ENCODE measurements at places on chromosomes 4 and X. TPM values are rescaled to one million over a fixed set of nuclear protein-coding genes. Genes with fewer than 3 reads are reported as not detected.

- peak; percentile 59 for DNase-seq
Observed at GRCh38 chr4:2253160-2254084, 8.5 kb downstream of the MXD4 start.

The CXCL6 gene
- 1.1 TPM for polyA plus RNA-seq

DNA sequence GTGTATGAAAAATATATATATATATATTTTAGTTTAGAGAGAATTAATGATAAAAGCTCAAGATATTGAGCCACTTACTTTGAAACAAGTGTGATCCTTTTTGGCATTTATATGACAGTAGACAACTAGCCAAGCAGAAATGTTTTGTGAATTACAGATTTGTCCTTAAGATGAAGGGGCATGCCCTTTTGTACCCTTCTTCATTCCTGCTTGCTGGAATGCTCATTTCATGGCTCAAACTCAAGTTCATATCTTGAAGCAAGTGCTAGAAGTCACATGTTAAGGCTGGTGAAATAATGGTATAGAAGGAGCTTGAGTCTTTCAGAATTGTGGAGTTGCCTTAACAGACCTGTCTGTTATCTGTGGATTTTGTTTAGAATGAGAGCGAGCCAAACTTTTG, 203.0 kb downstream of the BMPR1B start:
- DNase-seq: no peak

The TNMD gene
- polyA plus RNA-seq: 2.6 TPM

GRCh38 chr4:108119199-108119800, 49.4 kb downstream of the LEF1 start:
- DNase-seq: no peak

The ZCCHC18 gene
- 3.3 TPM for polyA plus RNA-seq

GRCh38 chr4:125432078-125432477, 117.3 kb downstream of the FAT4 start:
- no peak for DNase-seq

GRCh38 chr4:109787807-109788206, 14.0 kb downstream of the CFI start:
- DNase-seq: no peak

GRCh38 chr4:183443655-183444213, 702 bp upstream of the CDKN2AIP start:
- no peak for DNase-seq

- DNase-seq: no peak
Observed at GRCh38 chr4:183118141-183118540, 19.1 kb downstream of the WWC2 start.

DNA sequence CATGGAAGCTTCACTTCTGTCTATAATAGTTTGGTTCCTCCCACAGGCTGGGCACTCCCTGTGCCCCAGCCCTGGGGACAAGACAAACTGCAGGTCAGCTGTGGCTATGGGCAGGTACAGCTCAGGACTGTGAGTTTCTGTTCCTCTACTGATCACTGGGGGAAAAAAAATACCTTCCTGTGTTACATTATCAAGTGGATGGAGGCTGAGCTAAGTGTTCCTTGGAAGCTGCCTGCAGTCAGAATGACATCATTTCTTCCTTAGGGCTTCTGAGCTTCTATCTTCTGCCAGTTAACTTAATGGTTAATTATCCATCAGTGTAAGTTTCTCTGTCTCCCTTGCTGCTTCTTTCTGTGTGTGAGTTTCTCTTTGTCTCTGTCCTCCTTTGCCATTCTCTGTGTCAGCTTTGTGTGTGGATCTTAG, 4.6 kb downstream of the RAB33A start:
- DNase-seq: no peak

The RAB39B gene
- 1.8 TPM for polyA plus RNA-seq

DNA sequence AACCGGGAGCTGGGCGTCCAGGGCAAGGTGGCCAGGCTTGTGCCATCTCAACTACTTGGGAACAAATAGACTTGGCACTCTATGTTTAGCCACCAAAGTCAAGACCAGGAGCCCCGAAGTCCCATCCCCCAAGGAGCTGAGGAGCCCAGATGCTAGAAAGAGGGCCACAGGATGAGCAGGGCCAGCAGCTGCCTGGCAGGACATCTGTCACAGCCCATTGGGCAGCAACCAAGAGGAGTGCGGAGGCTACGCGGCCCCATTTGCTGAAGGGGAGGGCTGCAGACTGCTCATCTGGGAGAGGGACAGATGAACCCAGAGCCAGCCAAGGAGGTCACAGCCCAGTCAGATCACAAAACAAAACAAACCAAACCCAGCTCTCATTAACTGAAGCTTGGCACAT, 22.9 kb upstream of the SOWAHD start:
- DNase-seq: peak; percentile 71

The GAGE12F gene
- not detected for polyA plus RNA-seq

DNA sequence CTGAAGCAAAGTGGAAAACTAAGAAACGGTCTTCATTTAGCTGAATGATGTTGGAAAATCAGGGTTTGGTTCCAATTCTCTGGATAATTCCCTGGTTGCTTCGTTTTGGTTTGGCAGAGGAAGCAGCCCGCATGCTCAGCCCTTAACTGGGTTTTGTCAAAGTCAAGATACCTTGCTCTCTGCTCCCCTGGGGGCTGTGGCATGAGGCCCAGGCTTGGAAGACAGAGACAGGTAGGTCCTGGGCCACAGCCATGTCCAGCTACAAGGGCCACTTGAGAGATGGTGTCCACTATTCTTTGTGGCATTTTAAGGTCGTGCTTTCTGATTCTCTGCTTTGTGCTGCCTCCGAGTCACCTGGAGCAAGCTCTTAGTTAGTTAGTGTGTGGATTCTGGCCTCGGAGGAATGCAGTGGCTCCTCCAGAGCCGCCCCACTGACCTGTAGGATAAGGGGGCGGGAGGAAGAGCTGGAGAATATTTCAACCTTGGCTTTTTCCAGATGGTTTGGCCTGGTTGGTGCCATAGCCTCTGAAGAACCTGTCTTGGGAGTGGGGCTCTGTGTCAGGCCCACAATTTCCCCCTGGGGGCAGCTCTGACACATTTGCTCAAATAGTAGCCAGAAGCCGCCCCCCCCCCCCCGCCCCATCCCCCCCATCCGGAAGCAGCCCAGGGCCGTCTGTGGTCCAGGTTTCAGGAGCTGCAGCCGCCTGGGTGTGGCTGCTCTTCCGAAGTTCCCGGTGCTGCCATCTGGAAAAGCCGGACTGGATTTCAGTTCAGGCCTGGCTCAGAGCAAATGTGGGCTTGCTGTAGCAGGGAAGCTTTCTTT, 147.1 kb downstream of the NHS start:
- DNase-seq: no peak

DNA sequence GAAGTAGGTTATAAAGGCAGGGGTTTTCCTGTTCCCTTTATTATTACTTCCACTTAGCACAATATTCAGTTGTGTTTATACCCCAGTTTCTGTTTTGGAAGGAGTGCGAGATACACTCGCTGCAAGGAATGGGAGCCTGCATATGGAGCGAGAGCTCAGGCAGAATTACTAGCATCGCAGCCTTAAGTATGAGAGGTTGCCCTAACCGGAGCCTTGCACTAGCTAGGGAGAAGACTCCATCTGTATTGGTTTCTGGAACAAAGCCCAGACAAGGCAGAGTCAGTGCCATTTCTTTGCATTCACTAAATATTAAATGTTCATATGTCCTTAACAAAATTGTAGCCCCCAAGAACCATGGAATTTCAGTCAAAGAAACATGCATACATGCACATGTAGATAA, 6.2 kb upstream of the DCTD start:
- DNase-seq: no peak

GRCh38 chrX:106050054-106050453, 11.5 kb upstream of the SERPINA7 start:
- DNase-seq: no peak

GRCh38 chr4:108628411-108628810, 8.0 kb downstream of the RPL34 start:
- no peak for DNase-seq

DNA sequence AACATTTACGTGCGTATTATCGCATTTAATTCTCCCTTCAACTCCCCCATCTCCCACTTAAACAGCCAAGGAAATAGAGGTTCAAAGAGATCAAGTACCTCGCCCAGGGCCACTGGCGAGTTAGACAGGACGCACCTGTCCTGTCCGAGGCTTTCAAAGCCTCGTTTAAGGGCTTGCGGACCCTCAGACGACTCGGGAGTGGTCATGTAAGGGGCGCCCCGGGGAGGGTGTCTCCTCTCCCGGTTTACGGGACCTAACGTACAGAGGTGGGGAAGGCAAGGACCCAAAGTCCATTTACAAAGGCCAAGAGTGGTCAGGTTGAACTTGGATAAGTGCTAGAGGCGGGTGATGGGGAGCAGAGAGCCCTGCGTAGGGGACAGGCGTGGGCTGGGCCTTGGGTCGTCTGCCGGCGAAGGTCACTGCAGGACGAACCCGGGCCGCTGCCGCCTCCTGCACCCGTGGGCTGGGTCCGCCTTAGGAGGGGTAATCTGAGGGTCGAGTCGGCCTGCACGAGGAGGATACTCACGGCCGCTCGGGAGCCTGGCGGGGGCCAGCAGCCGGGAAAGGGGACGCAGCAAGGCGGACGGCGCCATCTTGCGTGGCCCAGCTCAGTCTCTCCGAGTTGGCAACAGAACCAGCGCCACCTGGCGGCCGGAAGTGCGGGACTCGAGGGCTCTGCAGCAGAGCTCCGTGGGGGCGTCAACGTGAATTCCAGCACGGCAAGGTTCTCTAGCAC, 5.9 kb upstream of the NAA15 start:
- peak; percentile 99 for DNase-seq

GRCh38 chrX:130626521-130626920, 224.7 kb downstream of the RBMX2 start:
- no peak for DNase-seq

The BLTP1 gene
- polyA plus RNA-seq: 14.2 TPM

- DNase-seq: no peak
Observed at GRCh38 chrX:30468471-30468870, 109.1 kb downstream of the TASL start.

DNA sequence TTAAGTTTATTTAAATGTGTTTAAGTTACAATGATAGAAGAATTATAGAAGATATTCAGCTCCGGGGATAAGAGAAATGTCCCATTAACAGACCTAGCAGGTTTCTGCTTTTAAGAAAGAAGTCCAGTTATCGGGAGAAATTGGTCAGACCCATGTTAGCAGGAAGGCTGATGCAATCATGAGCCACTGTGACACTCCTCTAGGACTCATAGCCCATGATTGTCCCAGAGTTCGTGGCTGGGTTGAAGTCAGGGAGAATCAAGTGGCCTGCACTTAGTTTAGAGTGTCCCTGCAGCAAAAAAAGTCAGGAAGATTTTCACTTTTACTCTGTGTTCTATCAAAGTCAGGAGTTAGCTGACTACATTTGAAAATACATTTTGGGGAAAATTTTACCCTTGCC, 72.0 kb downstream of the TMEM144 start:
- DNase-seq: no peak
